Stimulated activated CD4-positive, alpha-beta T cell treated with anti-CD3 and anti-CD28 coated beads, Interleukin-1b, Interleukin-23, amount 100 ng/mL, for 48 hours (primary cell): ENCODE measurements at places on chromosomes 7 and 10.

DNA sequence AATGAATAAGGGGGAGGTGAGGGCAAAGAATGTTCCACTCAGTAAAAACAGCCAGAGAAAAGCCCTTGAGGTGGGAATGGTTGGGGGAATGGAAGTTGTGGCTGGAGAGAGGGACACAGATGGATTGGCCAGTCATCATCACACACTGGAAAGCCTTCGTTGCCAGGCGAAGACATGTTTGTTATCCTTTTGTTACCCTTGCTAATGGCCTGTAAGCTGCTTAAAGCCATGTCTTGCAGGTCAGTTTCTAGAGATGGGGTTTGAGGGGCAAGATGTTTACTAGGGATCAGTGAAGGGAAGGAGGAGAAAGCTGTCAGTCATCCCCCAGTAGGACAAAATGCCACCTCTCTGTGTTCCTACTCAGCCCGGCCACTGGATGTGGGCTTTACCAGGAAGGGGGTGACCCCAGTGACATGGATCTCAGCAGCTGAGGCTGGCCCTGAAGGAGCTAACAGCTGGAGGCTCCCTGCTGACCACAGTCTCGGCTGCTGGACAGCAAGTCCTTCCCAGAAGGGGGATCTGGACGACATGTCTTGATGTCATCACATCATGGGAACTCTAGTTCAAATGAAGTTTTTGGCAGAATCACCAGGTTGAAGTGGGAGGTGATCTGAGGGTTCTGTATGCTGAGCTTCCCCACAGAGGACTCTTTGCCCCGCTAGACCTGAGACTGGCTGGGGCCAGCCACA is 66.2 kb downstream of the TBXAS1 start:
- DNase-seq = no peak

GRCh38 chr7:95427914-95428516 is 6.8 kb downstream of the PON2 start:
- no peak for DNase-seq

DNA sequence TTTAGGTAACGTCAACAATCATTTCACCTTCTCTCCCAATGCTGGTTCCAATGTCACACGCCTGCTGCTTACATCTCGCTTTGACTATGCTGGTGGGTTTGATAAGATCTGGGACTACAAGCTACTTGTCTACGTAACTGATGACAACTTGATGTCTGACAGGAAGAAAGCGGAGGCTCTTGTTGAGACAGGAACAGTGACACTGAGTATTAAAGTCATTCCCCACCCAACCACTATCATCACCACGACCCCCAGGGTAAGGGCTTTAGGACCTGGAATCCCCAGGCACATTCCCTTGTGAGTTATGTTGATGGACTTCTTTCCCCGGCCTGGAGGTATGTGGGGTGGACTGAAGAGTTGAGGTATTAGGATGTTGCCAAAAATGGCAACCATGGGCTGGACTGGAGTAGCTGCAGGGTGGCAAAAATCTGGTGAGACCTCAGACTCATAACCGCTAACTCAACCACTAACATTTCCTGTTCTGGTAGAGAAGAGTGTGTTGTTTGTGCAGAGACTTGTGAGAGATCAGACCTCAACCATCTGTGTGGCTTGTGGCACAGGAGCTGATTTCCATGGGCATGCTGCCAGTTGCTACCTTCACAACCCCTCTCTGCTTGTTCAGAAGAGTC is 59.2 kb downstream of the CDHR3 start:
- peak; percentile 67 for DNase-seq

DNA sequence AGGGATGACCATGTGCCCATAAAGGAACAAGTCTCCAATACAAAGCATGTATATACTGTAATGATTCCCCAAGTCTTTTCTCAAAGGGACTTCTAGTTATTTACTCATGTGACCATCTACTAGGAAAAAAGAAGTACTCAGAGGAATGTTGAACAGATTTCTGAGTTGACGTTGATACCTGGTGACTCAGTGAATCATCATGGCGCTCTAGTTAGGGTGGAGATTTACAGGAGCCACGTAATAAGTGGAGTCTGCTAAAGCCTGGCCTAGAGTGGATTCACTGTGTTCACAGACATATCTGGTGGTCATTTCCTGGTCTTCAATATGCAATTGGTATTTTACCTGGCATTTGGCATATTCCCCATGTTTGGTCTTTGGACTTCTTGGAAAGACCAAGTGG is 302.2 kb upstream of the CACNA2D1 start:
- DNase-seq = no peak

DNA sequence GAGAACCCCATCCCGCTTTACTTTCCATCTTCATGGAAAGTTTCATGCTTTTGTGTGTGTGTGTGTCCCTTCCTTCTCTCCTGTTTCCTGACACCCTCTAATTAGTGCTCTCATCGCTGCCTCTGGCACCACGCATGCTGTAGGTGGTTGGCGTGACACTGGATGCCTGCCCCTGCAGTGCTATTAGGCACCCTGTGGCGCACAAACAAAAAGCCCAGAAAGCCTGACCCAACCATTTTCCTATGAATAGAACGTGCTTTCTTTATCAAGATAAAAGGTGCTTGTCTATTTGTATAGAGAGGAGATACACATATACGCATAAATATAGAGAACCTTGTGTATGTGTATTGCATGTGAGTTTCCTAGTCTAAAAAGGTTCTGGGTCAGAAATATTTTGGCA is 120.8 kb upstream of the CDCA7L start:
- DNase-seq = no peak

DNA sequence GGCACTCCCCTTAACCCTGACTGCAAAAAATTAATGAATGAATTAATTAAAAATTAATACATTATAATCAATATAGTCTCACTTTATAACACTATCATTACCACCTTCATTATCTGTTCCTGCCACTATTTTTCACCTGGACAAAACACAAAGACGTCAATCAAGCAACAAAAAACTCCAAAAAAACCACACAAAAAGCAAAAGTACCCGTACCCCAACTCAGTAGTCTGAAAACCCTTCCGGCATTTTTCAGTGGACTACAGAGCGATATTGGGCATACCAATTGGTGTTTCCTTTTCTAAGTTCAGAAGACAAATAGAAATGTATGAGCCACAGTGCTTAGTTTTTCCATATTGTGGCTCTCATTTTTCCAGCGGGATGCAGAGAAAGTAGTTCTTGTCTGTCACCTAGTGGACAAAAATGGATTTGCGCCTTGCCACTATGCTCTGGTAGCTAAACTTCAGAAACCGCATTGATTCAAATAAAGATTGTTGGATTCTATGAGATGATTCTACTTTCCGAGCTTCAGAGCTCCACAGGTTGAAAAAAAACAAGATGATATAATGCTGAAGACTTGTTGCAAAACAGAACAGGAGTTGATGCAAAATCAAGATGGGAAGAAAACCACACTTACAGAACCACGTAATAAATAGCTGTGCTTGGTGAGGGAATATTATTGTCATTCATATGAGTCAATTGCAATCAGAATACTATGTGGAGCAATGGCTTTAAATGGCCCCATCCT is 50.6 kb upstream of the ITGB1 start:
- DNase-seq = peak; percentile 68

DNA sequence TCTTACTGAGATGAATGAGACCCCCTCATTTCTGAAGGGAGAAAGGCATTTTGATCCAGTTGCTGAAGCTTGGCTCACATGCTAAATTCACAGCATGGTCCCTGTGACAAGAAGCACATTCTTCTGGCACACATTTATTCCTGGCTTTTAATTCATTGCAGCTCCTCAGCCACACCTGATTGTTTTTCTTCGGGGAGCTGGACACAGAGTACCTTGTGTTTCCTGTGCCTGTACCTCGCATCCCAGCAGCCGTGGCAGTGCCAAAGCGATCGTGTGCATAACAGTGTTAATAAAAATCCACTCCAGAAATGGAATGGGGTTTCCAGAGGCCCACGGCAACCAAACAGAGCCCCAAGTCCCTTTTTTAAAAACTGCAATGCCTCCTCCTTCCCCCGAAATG is 615.3 kb upstream of the MGMT start:
- DNase-seq = no peak

GRCh38 chr7:35848725-35849124 is 47.9 kb downstream of the SEPTIN7 start:
- no peak for DNase-seq

DNA sequence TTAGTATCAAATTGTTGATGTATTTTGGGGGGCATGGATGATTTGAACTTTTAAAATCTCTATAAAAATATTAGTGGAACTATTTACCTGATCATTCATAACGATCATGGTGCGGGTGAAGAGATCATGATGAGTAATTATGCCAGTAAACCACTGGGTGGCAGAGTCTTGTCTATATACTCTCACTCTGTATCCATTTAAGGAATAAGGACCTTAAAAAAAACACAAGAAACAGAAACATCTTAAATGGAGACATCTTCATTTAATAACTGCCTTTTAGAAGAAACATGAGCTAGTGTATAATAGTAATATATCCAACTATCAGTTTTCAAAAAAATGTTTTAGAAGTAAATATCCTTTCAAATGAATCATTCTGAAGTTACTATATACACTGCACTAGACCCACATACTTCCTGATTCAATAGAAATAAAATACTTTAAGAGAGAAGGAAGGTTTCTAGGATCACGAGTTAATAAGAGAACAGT is 84.0 kb downstream of the NRBF2 start:
- DNase-seq = no peak

DNA sequence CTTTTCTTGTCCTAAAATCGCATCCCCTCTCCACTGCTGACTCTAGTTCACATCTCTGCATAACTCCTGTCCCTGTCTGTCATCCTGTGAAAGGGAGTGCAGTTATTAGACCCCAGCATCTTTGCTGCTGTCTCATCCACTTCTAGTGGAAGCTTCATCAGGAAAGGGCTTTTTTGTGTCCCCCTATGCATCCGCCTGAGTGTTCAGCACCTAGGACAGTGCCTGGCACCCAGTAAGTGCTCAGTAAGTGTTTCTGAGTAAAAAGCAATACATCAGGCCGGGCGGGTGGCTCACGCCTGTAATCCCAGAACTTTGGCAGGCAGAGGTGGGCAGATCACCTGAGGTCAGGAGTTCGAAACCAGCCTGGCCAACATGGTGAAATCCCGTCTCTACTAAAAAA is 211.8 kb upstream of the FOXK1 start:
- DNase-seq = no peak

DNA sequence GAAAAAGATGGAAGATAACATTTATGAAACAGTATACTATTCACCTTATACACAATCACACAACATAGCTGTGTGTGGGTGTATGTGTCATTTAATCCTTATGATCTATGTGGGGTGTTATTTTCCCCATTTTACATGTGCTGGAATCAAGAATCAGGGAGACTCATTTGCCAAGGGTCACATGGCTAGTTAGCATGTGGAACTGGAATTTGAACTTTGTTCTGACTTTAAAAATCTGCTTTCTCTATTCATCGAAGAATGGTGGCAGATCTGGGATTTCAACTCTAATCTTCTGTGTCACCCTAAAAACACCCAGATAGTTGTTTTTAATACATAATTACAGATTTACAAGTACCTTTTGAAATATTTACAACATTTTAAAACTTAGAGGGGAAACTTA is 65.2 kb downstream of the ADAM22 start:
- DNase-seq = no peak

DNA sequence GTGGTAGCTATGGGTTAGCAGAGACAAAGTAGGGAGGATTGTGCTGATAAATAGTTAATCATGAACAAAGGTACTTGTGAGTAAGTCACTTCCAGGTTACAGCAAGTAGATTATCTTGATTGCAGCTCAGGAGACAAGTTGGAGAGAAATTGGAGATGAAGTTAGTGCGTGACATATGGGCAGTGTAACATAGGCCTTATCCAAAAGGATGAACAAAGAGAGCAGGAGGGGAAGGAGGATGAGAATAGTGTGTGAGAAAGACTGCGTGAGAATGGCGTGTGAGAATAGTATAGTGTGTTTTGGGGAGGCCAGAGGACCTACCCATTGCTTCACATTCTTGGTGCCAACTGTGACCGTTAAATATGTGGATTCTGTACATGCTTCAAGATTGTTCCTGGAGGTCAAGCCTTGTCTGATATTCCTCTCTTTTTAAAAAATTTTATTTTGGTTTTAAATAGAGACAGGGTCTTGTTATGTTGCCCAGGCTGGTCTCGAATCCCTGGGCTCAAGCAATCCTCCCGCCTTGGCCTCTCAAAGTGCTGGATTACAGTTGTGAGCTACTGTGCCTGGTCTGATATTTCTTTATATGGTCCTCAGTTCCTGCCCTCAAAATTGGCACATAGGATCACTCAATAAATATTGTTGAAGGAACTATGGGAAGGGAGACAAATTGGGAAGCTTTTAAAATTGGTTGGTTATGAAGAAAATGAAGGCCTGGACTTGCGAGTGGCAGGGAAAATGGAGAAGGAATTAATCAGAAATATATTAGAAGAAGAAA is 3.2 kb downstream of the VCL start:
- DNase-seq = no peak

DNA sequence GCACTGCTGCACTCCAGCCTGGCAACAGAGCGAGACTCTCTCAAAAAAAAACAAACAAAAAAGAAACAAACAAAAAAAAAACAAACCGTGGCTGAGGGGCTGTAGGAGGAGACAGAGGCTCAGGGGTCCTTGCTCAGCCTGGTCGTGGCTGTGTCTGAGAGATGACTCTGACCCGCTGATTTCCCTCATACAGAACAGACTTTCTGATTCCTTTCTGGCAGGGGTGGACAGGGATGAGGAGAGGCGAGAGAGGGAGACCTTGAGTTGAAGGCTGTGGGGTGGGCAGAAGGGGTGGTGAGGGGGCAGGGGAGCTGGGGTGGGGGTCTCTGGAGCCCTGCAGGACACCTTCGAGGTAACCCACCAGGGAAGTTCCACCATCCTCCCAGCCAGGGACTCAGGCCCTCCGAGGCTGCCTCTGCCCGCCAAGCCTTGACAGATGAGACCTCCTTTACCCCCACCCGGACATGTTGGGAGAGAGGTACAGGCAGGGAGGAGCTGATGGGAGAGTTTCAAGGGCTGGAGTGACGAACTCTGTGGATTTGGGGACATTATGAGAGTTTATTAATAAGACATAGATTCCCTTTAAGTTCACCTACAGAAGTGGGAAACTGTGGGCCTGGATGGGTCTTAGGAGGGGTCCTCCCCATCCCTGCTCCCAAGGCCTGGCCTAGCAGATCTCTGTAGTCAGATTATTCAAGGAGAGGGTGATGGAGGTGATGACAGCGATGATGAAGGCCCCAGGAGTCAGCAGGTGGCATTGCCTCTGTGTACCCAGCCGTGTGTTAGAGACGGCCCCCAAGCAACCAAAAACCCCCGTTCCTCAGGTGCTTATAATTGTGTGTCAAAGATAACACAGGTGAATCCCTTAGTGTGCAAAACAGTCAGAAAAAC is 2.0 kb downstream of the MUC12 start:
- DNase-seq = no peak

DNA sequence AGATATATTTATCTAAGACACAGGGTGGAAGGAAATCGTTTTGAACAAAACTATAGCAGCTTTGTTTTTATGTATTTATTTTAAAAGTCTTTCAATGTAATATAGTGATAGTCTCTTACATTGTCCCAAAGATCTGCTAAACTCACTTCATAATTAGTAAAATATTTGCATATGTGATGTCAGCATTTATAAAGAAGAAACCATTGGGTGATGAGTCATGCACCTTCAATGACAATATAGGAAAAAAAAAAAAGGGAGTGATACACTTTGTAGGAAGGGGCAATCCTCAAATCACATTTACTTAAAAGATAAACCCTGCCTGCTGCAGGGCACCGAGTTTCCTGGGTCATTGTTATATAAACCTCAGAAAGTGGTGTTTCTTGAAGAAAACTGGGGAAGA is 112.4 kb upstream of the SEMA3C start:
- no peak for DNase-seq
